Right cardiac atrium (tissue), 5 donors: ENCODE measurements at places on chromosomes 12 and 14. TPM values are rescaled to one million over a fixed set of nuclear protein-coding genes. Genes with fewer than 3 reads are reported as not detected.

PIWIL1 gene
- polyA plus RNA-seq = not detected

WIF1 gene
- 0.38 TPM for polyA plus RNA-seq

GARIN6 gene
- not detected for polyA plus RNA-seq

KRT77 gene
- not detected for polyA plus RNA-seq

GALNT9 gene
- 0.05 TPM for polyA plus RNA-seq

SCFD1 gene
- polyA plus RNA-seq = 38.2 TPM

RFX4 gene
- polyA plus RNA-seq = not detected

TOMM20L gene
- not detected for polyA plus RNA-seq

SRGAP1 gene
- 1.7 TPM for polyA plus RNA-seq

TAS2R19 gene
- polyA plus RNA-seq = 0.57 TPM

SOX5 gene
- polyA plus RNA-seq = 1.9 TPM

MYO1H gene
- polyA plus RNA-seq = 0.09 TPM

CLEC9A gene
- polyA plus RNA-seq = not detected

CLEC1A gene
- polyA plus RNA-seq = 3.5 TPM

FBXL14 gene
- polyA plus RNA-seq = 4.7 TPM

SIX1 gene
- polyA plus RNA-seq = 0.14 TPM
